Aorta (tissue), 5 donors: ENCODE measurements at places on chromosomes 6 and 20. TPM values are rescaled to one million over a fixed set of nuclear protein-coding genes. Genes with fewer than 3 reads are reported as not detected.

DNA sequence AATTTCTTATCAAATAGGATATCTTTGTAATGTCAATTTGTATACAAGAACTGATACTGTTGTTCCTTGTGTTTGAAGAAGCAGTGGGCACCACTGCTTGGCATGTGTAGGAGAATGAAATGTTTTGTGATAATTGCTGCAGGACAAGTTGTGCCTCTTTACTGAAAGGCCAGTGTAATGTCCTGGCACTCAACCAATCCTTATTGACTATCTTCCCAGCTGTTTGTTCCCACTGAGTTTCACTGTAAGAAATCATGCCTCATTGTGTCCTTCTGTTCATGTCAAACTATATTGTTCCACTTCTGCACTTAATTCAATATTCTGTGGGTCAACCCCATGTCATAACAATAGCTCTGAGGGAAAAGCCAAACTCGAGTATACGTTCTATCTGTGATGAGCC, 136.1 kb upstream of the FAM83B start:
- DNase-seq: no peak

DNA sequence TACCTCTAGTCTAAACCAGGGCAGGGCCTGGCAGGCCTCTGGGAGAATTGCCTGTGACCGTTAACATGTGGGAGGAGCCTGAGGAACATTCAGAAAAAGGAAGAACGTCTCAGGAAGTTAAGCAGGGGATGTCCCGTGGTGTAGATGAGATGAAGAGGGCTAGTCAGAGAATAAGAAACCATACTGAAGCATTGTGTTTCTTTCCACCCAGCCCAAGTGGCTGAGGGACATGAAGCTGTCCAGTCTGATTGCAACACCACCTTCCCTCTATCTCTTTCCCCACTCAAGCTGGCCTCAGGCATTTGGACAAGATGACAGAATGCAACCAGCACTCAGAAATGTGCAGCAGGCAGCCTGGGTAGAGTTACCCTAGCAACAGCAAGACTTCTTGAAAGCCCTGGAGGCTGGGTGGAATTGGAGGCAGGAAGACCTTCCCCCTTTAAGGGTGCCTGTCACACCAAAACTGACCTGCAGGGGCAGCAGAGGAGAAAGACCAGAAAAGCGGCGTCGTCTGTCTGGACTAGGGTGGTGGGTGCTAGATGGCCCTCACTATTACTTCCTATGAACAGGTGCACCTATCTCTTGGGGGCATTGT, 186.1 kb downstream of the UNC5CL start:
- no peak for DNase-seq

GRCh38 chr6:100701728-100702127, 179.4 kb downstream of the ASCC3 start:
- no peak for DNase-seq

- no peak for DNase-seq
Measured at GRCh38 chr6:168555618-168556273, 114.8 kb downstream of the SMOC2 start.

GRCh38 chr20:32706486-32706885, 32.7 kb upstream of the C20orf203 start:
- no peak for DNase-seq

DNA sequence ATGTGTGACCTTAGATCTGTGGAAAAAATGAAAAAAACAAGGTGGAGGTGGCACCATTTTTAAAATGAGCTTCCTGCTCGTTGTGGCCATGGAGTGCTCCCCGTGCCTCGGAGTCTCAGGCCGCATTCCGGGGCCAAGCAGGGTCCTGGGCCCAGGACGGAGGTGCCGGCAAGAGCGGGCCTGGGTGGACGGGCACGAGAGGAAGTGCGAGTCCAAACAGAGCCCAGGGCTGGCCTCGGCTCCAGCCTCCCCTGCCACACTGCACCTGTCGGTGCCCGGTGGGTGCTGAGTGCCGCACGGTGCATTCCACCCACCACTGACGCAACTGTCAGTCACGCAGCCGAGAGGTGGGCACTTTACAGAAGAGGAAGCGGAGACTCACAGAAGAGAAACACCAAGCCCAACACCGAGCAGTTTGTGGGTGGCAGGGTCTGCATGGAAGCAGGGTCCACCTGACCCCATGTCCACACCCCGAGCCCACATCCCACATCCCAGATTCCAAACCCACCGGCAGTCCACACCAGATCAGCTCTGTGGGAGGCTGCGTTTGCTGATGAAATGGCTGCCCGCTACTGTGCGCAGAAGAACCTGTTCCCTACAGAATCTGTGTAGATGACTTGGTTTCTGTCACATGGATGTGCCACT, 97.7 kb downstream of the PSMB1 start:
- DNase-seq: no peak

GRCh38 chr20:21109144-21109543, 3.0 kb upstream of the LINC00237 start:
- DNase-seq: no peak

- no peak for DNase-seq
Measured at GRCh38 chr20:22495172-22495571, 89.2 kb downstream of the FOXA2 start.

- DNase-seq: no peak
Measured at GRCh38 chr20:22403632-22404361, 180.6 kb downstream of the FOXA2 start.

GRCh38 chr20:21127201-21127981, 1.5 kb downstream of the KIZ start:
- DNase-seq: no peak

ATP9A gene
- total RNA-seq: 59.8 TPM

CDK19 gene
- total RNA-seq: 19.5 TPM

GJA10 gene
- not detected for total RNA-seq

ZNF165 gene
- total RNA-seq: 0.42 TPM

TFEB gene
- 32.1 TPM for total RNA-seq

CSNK2A1 gene
- total RNA-seq: 73.5 TPM

MCUR1 gene
- 17.3 TPM for total RNA-seq
